MG63 (cell line): ENCODE measurements at places on chromosomes 7 and 10. TPM values are rescaled to one million over a fixed set of nuclear protein-coding genes. Genes with fewer than 3 reads are reported as not detected.

DNA sequence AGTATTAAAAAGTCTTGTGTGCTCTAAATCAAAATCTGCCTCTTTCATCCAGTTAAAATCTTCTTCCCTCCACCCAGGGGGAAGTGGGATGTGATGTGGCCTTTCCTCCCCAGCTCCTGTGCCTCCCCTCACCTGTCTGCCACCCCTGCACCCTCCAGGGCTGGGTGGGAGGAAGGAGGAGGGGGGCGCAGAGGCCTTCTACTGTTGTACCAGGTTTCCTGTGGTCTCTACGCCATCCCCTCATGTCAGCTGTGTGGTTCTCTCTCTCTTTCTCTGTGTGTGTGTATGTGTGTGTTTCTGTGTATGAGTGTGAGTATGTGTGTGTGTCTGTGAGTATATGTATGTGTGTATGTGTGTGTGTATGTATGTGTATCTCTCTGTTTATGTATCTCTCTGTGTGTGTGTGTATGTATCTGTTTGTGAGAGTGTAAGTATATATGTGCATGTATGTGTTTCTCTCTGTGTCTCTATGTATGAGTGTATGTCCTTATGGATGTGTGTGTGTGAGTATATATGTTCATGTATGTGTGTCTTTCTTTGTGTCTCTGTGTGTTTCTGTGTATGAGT, 45.5 kb upstream of the C10orf71 start:
- no peak for DNase-seq

- DNase-seq: no peak
Measured at GRCh38 chr10:29255104-29255503, 33.8 kb upstream of the LYZL1 start.

DNA sequence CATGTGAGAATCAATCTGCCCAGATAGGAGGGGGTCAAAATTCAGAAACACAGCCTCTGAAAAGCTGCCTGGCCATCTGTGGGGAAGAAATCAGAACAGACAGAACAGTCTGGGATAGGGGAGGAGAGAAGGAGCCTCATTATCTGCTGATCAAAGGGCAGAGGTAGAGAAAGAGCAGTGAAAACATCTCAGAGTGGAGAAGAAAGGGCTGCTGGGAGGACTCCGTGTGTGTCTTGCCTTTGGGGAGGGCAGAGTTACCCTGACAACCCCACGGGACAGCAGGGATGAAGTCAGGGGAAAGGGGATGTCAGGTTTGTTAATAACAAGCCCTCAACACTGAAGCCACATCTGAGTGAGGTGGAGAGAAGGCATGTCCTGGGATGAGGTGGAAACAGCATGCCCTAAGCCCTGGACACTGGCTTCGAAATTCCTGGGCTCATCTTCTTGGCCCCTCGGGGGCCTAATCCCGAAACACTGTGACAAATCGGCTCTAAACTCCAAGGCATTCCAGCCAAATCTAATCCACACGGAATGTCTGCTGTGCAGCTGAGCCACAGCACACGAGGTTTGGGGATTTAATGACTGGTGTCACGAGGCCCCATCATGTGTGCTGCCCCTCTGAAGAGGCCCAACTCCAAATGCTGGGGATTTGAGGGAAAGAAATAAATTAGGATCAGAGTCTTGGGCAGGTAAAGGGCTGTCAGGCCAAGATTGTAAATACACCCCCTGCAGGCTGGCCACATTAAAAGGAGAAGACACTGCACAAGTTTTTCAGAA, 82.8 kb upstream of the FGFR2 start:
- DNase-seq: no peak

KCNH2 gene
- total RNA-seq: 0.33 TPM in 1 of 2 replicates, not detected in the other

DNA sequence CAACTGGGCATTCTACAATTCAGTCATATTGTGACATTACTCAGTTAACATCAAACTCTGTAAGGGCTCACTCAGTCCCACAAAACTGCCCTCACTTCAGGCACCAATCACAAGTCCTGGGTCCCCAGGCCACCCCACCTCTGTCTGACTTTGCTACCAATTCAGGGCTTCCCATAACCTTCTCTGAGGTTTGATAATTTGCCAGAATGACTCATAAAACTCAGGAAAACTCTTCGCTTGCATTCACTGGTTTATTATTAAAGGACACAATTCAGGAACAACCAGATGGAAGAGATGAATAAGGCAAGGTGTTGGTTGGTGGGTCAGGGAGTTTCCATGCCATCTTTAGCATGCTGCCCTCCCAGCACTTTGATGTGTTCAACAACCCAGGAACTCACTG, 41.3 kb downstream of the AVL9 start:
- no peak for DNase-seq
